Activated CD4-positive, alpha-beta T cell treated with anti-CD3 and anti-CD28 coated beads, Interleukin-2, amount 10 ng/mL, durations not matched to agents 24 days and 14 days (primary cell): ENCODE measurements at places on chromosomes 7 and 10. TPM values are rescaled to one million over a fixed set of nuclear protein-coding genes. Genes with fewer than 3 reads are reported as not detected.

DNA sequence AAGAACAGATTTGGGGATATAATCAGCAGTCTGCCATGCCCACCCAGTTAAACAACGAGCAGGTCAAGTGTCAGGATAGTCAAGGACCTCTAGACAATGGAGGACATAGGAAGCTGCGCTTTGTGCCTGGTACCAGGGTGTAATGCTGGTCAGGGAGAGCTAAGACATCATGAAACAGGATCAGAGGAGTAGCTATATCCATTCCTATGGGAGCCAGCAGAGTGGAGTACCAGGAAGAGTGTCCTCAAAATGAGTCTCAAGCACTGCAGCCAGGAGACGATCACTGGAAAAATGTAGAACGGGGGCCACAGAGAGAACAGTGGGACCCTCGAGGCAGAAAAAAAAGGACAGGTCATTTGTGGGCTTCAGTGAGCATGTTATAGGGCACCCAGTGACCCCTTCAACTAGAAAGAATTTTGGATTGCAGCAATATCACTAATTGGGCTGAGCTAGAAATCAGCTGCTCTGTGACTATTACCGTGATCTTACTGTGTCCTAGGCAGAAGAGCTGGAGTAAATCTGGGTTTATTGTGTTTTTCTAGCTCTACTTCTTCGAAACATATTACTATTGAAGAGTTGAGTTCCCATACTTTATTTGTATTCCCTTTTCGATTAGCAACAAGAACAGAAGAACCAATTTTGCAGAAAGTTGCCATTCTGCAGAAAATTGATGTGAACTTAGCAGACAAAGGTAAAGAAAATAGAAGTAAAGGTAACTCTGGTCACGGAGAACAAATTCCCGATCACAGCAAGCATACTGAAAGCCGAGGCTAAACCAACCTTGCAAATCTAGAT is 319.6 kb downstream of the AHR start:
- H3K27me3 ChIP-seq: no peaks in the 10 kb centered on the region
- H3K4me1 ChIP-seq: no peaks in the 10 kb centered on the region
- no peak for DNase-seq
- no peaks in the 10 kb centered on the region for H3K36me3 ChIP-seq
- H3K27ac ChIP-seq: no peak overlapping the region

DNA sequence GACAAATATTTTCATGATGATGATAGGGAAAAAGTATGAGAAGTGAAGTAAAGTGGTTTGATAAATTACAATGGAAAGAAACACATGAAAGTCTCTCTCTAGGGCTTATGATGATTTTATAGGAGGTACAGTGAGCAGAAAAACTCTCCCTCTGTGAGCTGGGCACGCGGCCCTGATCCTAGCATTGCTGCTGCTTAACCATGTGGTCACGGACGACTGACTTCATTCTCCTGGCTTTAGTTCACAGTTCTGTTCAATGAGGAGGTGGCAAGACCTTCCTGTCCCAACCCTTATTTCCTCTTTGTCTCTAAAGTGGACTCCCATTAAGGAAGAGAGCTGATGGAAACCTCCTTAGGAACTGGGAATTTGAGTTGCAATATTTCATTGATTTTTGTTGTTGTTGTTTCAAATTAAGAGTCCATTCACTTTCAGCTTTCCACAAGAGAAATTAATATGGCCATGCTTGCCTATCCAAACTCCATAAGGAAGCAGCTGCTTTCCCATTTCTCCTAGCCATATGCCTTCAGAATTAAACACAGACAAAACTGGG is 8.2 kb upstream of the PON3 start:
- H3K27me3 ChIP-seq: peaks cover 9% of the 10 kb centered on the region
- no peak overlapping the region for H3K4me3 ChIP-seq
- H3K4me1 ChIP-seq: no peaks in the 10 kb centered on the region
- H3K36me3 ChIP-seq: no peaks in the 10 kb centered on the region

- H3K4me1 ChIP-seq: no peaks in the 10 kb centered on the region
- no peak overlapping the region for H3K4me3 ChIP-seq
- H3K27me3 ChIP-seq: no peaks in the 10 kb centered on the region
- H3K36me3 ChIP-seq: no peaks in the 10 kb centered on the region
- no peak for DNase-seq
Observed at GRCh38 chr10:105473170-105473569, 832.1 kb downstream of the SORCS3 start.

GRCh38 chr10:31381766-31382316 is 62.8 kb downstream of the ZEB1 start:
- peaks cover 9% of the 10 kb centered on the region for H3K4me1 ChIP-seq
- no peaks in the 10 kb centered on the region for H3K27me3 ChIP-seq
- H3K4me3 ChIP-seq: no peak overlapping the region

DNA sequence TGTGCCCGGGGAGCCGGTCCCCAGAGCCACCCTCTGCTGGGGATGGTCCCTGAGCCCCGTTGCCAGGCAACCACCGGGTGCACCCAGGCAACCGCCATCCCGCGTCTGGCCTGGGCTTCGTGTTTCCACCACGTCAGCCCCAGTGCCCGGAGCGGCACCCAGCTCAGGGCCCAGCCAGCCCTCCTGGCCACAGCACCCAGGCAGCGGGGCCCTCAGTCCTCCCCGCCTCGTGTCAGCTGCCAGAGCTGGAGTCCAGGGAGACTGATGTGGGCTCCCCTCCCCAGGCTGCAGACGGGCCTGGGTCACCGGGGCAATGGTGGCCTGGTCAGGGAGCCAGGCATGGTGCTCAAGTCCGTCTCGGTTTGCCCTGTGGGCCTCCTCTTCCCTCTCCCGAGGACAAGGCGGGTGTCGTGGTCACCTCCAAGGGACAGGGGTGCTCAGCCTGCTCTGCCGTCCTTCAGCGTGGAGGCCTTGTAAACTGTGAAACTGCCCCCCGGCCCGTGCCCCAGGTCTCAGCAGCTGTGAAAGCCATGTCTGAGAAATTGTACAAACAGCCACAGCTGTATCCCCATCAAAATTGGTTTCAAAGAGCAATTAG is 72.5 kb downstream of the MICALL2 start:
- H3K4me3 ChIP-seq: no peak overlapping the region
- H3K27ac ChIP-seq: no peak overlapping the region
- DNase-seq: no peak
- H3K36me3 ChIP-seq: no peaks in the 10 kb centered on the region
- no peaks in the 10 kb centered on the region for H3K4me1 ChIP-seq
- peaks cover 2% of the 10 kb centered on the region for H3K27me3 ChIP-seq

GRCh38 chr7:867406-868188 is 8.8 kb upstream of the GET4 start:
- no peak for DNase-seq
- no peak overlapping the region for H3K27ac ChIP-seq
- H3K4me3 ChIP-seq: no peak overlapping the region
- no peaks in the 10 kb centered on the region for H3K27me3 ChIP-seq
- peaks cover 44% of the 10 kb centered on the region for H3K36me3 ChIP-seq

- no peak overlapping the region for H3K4me3 ChIP-seq
- DNase-seq: no peak
- no peak overlapping the region for H3K27ac ChIP-seq
- H3K4me1 ChIP-seq: no peaks in the 10 kb centered on the region
Observed at GRCh38 chr7:150801946-150802771, 1.6 kb downstream of the TMEM176A start.

- H3K27me3 ChIP-seq: no peaks in the 10 kb centered on the region
- no peak overlapping the region for H3K4me3 ChIP-seq
- H3K4me1 ChIP-seq: no peaks in the 10 kb centered on the region
- DNase-seq: no peak
Observed at GRCh38 chr10:105159268-105159667, 518.2 kb downstream of the SORCS3 start.

- H3K27me3 ChIP-seq: peaks cover 21% of the 10 kb centered on the region
- H3K36me3 ChIP-seq: no peaks in the 10 kb centered on the region
- H3K27ac ChIP-seq: no peak overlapping the region
- no peak for DNase-seq
- H3K4me3 ChIP-seq: no peak overlapping the region
Observed at GRCh38 chr10:69710008-69710888, 80.2 kb downstream of the FAM241B start.

HABP2 gene
- not detected in 2 replicates for total RNA-seq

RBM20 gene
- total RNA-seq: 0.05 TPM in 1 of 2 replicates, not detected in the other

LIPF gene
- total RNA-seq: not detected in 2 replicates

AKR1C3 gene
- not detected in 2 replicates for total RNA-seq

UNCX gene
- total RNA-seq: not detected in 2 replicates
